ENCODE measurements at places on chromosomes 4 and X.

DNA sequence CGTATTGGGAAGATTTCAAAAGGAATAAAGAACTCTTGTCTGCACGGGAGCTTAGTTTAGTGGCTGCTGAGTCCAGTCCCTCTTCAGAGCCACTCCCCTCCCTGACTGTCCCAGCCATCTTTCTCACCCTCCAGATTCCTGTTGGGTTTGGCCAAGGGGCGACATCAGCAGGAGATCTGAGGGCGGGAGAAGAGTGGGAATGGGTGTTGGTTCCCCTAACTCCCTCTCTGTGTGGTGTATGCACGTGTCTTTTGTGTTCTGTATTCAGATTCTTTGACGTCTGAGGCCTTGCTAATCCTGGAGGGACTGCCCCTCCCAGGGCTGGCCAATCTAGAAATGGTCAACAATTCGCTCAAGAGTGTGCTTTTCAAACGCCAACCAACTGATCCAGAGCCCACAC, 37.4 kb downstream of the CYTL1 start:
- DNase-seq: no peak

GRCh38 chr4:102610476-102610875, 109.3 kb downstream of the NFKB1 start:
- DNase-seq: no peak

GRCh38 chrX:24260842-24261550, 52.9 kb downstream of the SUPT20HL2 start:
- DNase-seq: no peak

DNA sequence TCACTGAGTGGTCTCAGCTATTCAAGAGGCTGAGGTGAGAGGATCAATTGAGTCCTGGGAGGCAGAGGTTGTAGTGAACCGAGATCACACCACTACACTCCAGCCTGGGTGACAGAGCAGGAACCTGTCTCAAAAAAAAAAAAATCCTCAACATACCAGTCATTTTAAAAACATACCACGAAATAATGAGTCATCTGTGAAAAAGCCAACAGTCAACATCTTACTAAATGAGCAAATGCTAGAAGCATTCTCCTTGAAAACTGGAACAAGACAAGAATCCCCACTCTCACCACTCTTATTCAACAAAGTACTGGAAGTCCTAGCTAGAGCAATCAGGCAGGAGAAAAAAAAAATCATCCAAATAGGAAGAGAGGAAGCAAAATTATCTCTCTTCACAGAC, 104.0 kb upstream of the ARHGEF9 start:
- DNase-seq: peak; percentile 62

GRCh38 chr4:6991771-6992557, 51.2 kb upstream of the TADA2B start:
- peak; percentile 62 for DNase-seq

DNA sequence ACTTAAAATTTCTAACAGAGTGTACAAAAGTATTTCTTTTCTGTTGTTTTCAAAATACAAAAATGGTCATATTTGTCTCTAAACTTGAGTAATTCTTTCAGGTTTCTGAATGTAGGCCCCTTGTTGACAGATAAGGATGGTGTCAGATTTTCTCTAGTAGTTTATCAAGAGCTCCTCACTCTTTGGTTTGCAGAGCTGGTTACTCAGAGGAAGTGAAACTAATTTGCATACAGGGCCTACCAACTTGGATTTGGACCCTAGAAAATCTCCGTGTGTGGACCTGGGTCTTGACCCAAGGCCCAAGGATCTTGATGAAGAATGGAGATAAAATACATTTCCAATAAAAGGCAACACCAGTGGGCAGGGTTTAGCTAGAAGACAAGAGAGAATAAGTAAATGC, 433 bp upstream of the ADH6 start:
- DNase-seq: no peak

DNA sequence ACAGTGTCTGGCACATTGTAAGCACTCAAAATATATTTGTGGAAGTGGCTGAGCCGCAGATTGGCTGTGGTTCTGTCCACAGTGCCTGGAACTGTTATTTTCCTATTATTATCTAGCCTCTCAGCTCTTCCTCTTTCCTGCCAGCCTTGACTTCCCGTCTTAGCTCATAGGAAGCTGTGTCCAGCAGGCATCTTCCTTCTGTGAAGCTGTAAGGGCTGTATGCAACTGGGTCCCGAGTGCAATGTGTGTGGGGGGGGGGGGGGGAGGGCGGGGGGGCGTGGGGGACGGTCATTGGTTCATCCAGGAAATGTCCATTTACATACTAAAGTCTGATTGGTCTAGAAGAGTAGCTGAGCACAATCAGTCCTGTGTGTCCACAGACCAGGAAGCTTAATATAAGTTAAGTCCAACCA, 210.7 kb downstream of the PDGFRA start:
- no peak for DNase-seq

- DNase-seq: no peak
Observed at GRCh38 chrX:118346258-118347094, 570 bp downstream of the WDR44 start.

- DNase-seq: no peak
Observed at GRCh38 chr4:76964769-76965168, 15.2 kb downstream of the SEPTIN11 start.

- no peak for DNase-seq
Observed at GRCh38 chr4:121789455-121789854, 11.7 kb upstream of the EXOSC9 start.

DNA sequence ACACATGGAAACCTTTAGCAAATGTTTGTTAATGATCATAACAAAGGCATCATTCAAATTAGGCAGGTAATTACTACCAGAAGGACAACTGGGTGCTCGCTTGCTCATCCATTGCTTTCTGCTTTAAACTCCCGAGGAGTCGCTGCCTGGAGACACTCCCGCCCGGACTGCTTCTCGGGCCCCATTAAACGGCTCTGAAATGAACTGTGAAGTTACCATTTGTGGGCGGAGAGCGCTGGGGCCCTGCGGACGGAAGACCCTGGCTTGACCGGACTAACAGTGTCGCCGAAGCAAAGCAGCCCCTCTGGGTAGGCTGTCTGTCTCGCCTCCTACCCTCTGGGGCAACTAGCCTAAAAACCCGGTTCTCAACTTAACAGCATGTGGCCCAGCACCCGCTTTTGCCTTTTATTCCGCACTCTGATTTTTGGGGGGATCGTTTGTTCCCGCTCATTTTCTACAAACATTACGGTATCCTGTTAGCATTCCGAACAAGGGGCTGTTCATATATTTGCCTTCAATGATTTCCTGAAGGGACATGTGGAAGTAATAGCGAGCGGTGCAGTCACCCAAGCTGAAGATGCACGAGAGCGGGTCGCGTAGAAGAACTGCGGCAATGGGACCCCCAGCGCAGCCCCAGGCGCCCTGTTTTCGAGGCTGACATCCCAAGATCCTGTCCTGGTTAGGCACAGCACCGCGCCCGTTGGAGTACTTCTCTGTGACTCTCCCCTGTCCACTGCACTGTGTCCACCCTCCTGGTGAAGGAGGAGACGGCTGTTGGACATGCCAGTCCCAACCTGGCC, 1.6 kb upstream of the PDGFRA start:
- DNase-seq: no peak

GRCh38 chr4:24145591-24145990, 255.7 kb upstream of the PPARGC1A start:
- no peak for DNase-seq
